ENCODE measurements at places on chromosomes 11 and 22. TPM values are rescaled to one million over a fixed set of nuclear protein-coding genes. Genes with fewer than 3 reads are reported as not detected.

NAV2 gene
- total RNA-seq = 0.67 TPM

DNA sequence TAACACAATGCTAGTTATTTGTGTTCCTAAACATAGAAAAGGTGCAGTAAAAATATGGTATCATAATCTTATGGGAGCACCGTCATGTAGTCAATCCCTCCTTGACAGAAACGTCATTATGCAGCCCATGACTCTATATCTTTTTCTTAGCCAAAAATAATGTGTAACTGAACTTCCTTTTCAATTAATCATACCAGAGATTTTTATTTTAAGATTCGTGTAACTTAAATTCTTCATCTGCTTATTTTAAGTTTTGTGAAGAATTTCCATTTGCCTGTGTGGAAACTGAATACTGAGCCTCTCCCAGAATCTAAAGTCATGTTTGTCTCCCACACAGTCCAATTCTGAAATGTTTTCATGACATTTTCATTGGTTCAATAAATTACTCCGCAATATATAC is 699.1 kb downstream of the KCNA4 start:
- H3K36me3 ChIP-seq = no peaks in the 10 kb centered on the region
- no peak for DNase-seq
- no peak overlapping the region for H3K4me3 ChIP-seq
- no peaks in the 10 kb centered on the region for H3K27me3 ChIP-seq
- H3K4me1 ChIP-seq = no peaks in the 10 kb centered on the region
- H3K27ac ChIP-seq = no peak overlapping the region

DNA sequence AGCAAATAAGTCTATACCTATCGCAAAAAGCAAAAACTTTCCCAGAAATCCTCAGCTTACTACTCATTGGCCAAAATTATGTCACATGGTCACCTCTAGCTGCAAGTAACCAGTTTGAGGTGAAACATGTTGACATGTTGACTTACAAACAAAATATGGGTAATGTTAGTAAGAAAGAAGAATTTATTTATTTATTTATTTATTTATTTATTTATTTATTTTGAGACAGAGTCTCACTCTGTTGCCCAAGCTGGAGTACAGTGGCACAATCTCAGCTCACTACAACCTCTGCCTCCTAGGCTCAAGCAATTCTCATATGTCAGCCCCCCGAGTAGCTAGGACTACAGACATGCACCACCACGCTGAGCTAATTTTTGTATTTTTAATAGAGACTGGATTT is 5.4 kb upstream of the SLC35C1 start:
- no peak overlapping the region for H3K27ac ChIP-seq
- H3K4me3 ChIP-seq = no peak overlapping the region
- H3K36me3 ChIP-seq = no peaks in the 10 kb centered on the region
- H3K27me3 ChIP-seq = no peaks in the 10 kb centered on the region

DNA sequence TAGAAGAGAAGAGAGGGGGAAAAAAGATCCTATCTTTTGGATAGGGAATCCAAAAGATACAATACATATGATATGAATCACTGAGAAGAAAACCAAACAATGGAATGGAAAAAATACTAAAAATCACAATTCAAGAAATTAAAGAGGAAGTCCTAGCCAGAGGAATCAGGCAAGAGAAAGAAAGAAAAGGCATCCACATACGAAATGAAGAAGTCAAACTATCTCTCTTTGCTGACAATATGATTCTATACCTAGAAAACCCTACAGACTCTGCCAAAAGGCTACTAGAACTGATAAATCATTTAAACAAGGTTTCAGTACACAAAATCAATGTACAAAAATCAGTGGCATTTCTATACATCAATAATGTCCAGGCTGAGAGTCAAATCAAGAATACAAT is 91.4 kb downstream of the EFCAB6 start:
- H3K36me3 ChIP-seq = no peaks in the 10 kb centered on the region
- H3K27ac ChIP-seq = no peak overlapping the region
- H3K4me1 ChIP-seq = peaks cover 5% of the 10 kb centered on the region

All from activated CD8-positive, alpha-beta memory T cell treated with anti-CD3 and anti-CD28 coated beads, Interleukin-2, amount 10 ng/mL, durations not matched to agents 7 days and 5 days (primary cell).